ENCODE measurements at places on chromosomes 2 and 18. TPM values are rescaled to one million over a fixed set of nuclear protein-coding genes. Genes with fewer than 3 reads are reported as not detected.

LOXL3 gene
- 6.1 TPM for total RNA-seq

DNA sequence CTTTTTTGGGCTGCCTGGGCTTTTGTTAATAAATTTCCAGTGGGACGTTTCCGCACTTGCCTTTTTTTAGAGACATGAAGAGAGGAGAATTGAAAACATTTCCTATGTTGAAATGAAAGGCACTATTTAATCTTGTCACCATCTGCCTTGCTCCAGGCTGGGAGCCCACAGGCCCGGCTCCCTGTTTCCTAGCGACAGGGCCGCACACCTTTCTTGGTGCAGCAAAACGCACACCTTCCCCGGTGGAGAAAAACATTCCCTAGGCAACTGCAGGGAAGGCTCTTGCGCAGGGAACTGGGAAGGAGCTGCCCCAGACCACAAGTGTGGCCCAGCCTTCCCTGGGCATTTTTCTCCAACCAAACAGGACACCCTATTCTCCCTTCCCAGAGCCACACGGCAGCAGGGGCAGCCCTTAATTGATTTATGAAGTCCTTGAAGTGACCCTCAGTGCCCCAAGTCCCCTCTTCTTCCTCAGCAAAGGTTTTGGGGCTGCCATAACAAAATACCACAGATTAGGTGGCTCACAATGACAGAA lies 132.9 kb upstream of the MSH6 start:
- DNase-seq = no peak

PTPRN gene
- total RNA-seq = 0.09 TPM

DNA sequence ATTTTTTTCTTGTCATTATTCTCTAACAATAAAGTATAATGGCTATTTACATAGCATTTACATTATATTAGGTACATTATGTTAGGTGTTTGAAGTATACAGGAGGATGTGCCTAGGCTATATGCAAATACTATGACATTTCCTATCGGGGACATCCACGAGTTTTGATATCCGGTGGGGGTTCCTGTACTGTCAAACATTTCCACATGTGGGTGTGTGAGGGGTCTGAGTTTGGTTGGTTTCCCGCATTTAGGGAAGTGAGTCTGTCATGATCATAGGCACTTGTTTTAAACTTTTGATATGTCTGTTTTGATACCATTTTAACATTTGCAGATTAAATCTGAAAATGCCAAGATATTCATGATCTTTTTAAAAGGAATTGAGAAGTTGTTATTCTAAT lies 76.0 kb downstream of the CEP192 start:
- no peak for DNase-seq

MTA3 gene
- total RNA-seq = 22.5 TPM

ICA1L gene
- total RNA-seq = 12.1 TPM

GRCh38 chr18:62790871-62791772 lies 75.8 kb downstream of the PHLPP1 start:
- peak; percentile 72 for DNase-seq

DNA sequence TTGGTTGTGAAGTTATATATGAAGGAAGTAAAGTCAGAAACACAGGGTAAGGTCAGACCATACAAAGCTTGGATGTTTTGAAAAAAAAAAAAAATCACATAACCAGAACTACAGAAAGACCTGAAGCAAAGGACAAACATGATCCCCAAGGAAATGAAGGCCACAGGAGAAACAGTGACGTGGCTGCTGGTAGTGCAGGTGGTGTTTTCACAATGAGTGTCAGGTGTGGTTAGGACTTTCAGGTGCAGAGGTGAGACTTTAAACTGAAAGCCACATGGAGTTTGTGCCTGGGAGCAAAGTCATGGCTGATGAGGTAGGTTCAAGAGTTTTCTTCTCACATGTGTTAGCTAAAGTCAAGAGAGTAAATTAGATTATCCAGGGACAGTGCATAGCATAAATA lies 270.7 kb downstream of the PIEZO2 start:
- no peak for DNase-seq

GRCh38 chr2:195051401-195051800 lies 605.6 kb upstream of the SLC39A10 start:
- DNase-seq = no peak

DNA sequence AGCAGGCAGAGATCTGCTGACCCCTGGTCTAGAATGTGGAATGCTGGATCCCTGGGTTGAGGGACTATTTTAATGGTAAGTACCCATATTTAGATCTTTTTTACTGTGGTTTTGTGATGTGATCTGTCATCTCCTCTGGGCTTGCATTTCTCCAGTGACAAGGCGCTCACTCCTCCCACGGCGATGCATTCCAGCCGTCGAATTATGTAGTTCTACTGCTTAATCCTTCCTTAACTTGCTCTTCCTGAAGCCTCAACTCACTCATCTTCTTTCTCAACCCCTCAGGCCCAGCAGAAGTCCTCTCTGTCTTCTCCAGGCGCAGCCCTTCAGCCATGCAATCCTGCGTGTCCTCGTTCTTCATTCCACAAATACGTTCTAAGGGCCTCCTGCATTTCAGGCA lies 51.2 kb downstream of the HPCAL1 start:
- DNase-seq = no peak

- no peak for DNase-seq
Measured at GRCh38 chr2:199220920-199221319, 236.8 kb downstream of the SATB2 start.

FOXI3 gene
- not detected for total RNA-seq

DNA sequence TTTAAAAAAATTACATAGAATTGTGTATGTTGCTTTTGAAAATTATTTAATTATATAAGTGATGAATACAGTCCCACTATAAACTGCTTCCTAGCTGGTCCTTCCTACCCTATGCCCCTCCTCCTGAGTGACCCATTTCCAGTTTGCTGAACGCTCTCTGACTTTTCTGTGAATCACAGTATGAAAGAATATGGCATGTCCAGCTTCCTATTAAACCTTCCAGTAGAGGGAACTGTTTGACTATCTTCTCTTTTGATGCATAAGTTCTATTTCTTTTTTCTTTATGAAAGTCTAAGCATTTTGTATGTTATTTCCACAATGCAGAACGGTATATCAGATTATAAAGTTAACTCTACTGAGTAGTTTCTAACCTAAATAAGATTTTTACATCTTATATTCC lies 41.3 kb downstream of the PSMG2 start:
- peak; percentile 72 for DNase-seq

SLC19A3 gene
- total RNA-seq = 1.2 TPM

VSNL1 gene
- total RNA-seq = 2.3 TPM

GRCh38 chr2:217382794-217383193 lies 522.9 kb upstream of the TNP1 start:
- DNase-seq = no peak

- no peak for DNase-seq
Measured at GRCh38 chr2:132979339-132980093, 309.5 kb upstream of the LYPD1 start.

DNA sequence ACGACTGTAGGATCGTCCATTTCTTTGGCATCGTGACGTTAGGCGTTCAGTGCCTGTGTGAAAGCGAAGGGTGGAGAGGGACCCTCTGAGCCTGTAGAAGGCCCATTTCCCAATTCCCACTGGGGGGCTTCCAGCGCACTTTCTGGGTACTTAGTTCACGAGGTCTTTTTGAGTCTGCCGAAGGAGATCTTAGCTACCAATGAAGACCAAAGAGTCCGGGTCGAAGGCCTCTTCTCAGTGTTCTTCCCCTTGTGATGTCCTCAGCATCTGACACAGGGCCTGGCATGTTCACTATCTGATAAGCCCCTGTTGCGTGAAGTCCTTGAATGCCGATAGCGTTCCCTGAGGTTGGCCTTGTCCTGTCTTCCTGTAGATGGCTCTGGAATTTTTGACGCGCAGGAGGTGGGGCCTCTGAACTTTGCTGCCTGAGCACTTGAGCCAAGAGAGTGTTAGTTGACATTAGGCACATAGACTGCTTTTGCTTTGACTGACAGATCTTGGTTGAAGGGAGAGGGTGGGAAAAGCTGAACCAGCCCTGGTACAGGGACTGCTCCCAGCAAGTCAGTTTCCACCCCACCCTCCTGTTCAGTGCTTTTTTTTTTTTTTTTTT lies 52.8 kb downstream of the LDLRAD4 start:
- no peak for DNase-seq

FEV gene
- not detected for total RNA-seq

SERPINB13 gene
- total RNA-seq = not detected

DNA sequence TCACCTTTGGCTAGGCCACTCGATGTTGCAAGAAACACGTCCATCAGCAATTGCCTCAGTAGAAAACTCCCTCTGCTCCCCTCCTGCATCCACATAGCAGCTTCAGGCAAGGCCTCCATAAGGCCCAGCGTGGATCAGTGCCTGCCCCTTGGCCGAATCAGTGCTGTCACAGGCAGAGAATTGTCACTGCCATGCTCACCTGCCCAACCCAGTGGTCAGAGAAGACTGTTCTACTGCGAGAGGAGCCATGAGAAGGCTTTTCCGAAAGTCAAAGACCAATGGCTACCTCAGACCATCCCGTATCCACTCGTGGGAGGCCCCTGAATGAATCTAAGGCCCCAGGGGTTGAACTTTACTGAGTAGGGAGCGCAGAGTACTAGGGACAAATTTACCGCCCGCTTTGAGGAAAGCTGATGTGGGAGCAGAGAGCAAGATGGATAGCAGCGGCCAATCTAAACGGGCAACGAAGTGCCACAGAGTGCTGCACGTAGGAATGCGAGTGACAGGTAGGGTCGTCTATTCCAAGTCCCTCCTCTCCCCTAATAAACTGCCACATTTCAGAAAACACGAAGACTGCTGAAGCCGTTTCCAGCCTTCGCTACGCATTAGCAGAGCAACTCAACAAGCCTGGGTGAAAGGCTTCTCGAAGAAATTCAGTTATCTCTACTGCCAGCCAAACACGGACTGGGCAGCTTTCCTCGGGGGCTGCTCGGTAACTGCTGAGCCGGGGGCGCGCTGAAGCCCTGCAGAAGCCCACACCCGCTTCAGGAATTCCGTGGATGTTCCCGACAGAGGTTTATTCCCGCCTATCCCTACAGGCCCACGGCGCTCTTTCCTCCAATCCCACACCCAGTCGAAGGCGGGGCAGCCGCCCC lies 968 bp upstream of the RALBP1 start:
- DNase-seq = peak; percentile 94

Data from muscle of leg (tissue), 16 donors.